ENCODE measurements at places on chromosomes 1 and 21.

DNA sequence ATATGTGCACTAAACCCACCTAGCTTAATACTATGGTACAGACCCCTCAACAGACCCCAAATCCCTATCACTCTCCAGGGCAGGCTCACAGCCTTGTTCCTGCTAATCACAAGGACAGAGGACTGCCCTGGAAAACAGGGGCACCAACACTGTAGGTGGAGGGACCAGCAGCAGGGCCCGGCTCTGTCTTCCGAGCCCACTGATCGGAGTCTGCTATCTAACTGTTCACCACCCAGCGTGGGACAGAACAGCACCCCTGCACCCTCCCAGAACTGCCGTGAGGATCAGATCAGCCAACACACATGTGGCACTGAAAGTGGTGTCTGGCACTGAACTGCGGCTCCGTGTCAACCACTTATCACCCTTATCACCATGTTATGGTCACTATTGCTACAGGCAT is 6.2 kb downstream of the WDR4 start:
- no peak for DNase-seq

DNA sequence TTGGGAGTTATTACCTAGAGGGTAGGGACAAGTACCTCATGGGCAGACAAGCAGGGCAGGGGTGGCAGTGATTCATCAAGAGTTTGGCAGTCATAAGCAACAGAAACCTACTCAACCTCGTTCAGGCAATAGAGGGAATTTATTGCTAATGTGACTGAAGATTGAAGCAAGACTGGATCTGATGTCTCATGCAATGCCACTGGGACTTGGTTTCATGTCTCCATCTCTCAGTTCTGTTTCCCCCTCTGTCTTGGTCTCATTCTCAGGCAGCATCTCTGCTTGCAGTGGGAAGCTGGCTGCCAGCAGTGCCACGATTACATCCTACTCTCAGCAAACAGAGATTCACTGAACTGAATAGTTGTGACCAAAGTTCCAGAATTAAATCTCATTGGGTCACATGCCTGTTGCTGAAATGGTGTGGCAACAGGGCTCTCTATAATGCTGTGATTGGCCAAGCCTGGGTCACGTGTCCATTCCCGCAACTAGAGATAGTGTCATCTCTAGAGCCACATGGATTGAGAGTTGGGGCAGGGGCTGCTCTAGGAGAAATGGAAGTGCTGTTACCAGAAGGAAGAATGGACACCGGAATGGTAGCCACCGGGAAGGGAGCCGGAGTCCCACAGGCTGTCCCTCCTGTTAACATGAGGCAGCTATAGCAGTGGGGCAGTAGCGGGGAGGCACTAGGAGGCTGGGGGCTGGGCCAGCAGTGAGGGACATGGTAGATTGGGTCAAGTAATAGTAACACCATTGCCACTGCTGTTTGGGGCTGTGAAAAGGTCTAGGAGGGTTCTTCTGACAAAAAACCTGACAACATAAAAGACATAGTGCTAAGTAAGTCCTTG is 3.9 kb upstream of the CDC42 start:
- DNase-seq = no peak

GRCh38 chr1:90591970-90592356 is 125.1 kb downstream of the BARHL2 start:
- no peak for DNase-seq

- peak; percentile 60 for DNase-seq
Observed at GRCh38 chr21:43667191-43667904, 8.0 kb downstream of the RRP1B start.

DNA sequence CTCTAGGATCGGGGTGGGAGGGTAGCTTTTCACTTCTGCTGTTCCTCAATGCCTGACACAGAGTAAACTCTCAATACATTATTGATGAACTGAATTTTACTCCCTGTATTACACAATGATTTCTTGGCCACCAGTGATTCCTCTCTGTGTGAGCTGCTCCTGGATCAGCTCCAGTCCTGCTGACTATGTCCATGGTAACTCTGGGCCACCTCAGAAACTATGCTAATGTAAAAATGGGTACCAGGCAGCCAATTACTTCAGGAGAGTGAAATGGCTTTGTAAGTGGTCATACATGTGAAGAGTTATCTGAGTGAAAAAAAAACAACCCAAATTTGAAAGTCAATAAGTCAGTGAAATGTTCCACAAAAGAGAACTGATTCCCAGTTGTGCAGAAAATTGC is 311.0 kb downstream of the KCNH1 start:
- DNase-seq = no peak

- DNase-seq = no peak
Observed at GRCh38 chr1:90706437-90707362, 10.4 kb downstream of the BARHL2 start.

- DNase-seq = peak; percentile 87
Observed at GRCh38 chr1:11286735-11287410, 13.9 kb downstream of the UBIAD1 start.

DNA sequence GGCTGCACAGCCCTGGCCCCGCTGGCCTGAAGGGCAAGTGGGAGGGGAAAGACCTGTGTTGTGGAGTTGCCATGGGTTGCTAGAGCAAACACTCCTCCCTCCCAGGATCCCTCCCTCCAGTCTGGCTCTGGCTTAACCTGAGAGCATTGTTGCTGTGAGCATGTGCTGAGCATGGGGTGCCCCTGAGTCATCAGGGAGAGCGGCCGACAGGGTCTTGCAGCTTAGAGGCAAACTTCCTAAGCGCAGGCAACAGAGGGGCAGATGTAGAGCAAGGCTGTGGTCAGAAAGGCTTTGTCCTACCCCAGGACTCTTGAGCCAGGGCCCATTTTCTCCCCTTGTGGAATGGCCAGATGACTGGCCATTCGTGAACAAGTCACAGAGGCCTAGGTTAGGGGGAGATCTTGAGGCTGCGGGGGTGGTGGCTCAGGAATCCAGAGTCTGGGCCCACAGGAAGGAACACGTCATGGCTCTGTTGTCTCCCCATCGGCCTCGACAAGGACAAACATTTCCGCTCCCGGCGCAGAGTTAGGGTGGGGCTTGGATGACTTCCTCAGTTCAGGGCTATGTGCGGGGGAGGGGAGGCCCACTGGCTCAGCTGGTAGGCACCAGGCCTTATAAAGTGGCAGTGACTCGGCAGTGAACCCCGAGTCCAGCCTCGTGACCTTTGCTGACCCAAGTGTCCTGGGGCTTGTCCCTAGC is 362 bp upstream of the DYNLT4 start:
- DNase-seq = peak; percentile 98

GRCh38 chr1:29991815-29992214 is 731.6 kb downstream of the MATN1 start:
- DNase-seq = no peak

DNA sequence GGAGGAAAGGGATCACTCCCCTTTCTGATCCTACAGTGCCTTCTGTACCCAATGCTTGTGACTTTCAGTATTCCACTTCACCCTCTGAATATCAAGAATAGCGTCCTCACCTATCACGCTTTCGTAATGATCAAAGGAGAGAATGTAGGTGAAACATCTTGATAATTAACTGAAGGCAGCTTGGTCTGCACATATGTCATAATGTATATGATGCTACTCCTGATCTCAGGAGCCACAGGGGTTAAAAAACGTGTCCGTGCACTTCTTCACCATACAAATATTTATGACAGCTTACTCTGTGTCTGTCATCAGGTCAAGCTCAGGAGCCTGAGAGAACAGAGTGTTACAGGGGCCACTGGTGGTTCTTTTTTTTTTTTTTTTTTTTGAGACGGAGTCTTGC is 1.2 kb upstream of the PIK3C2B start:
- no peak for DNase-seq

GRCh38 chr1:69858534-69858933 is 290.8 kb downstream of the LRRC7 start:
- no peak for DNase-seq

DNA sequence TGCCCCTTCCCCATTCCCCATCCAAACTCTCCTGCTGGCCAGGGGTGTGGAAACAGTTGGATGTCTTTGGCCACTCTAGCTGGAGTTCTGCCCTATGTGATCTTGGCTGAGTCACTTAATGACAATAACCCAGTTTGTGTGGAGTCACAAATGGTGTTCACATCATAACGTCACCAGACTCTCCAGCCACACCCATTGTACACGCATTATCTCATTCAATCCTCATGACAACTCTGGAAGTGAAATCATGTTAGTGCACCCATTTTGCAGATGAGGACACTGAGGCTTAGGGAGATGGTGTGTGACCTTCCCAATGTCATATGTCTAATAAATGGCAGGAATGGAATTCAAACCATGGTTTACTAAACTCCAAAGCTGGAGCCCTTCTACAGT is 1.2 kb upstream of the CDA start:
- DNase-seq = no peak

DNA sequence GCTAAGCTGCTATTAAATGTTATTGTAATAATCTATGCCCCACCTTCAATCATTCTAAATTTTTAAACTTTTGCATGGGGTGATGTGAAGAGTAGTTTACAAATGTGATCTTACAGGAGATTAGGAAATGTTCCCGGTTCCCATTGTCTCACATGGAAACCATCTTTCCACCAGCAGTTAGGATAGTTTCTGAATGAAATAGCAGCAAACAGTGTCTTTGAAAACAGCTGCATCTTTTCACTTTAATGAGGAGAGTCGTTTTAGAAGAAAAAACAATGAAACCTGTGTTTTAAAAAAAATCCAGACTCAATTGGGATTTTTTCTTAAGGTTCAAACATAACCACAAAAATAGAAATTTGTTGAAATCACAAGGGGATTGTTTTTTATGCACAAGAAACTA is 134.2 kb downstream of the TLR5 start:
- no peak for DNase-seq

DNA sequence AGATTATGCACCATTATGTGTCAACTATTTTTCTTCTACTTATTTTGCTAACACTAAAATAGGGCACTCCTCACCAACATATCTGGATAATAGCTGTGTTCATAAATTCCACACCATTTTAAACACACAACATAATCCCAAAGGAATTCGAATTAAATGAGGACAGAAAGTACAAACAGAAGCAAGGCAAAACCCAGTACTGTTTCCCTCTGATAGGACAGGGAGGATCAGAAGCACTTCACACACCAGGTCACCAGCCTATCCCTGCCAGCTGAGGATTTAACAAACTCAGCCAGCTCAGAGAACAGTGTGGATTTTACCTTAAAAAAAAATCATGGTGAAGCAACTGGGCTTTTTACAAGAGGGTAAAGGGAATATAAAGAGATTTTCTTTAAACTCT is 20.0 kb downstream of the CRYZ start:
- DNase-seq = no peak

DNA sequence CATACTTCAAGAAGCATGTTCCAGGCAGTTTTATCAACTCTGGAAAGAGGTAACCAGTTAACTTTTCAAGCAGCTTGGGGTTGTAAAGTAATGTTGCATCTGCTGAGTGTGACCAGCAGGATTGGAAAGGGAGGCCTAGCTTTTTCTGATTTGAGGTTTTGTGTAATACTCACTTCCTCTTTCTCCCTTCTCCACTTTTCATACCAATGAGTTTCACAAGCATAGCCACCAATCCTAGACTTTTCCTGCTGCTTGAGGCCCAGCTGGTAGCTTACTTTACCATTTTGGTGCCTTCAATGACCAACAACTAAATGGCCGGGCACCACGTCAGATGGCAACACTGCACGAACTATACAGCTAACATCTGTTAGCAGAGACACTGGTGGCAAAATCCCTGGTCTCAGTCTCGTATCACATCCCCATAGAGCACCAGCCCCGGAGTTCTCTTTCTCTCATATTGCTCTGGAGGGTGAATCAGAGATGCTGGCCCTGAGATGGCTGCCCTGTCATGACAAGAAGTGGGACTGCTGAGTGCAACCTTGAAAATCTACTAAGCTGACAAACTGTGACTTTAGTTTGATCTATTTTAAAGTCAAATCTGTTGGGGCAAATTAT is 14.8 kb upstream of the GPR88 start:
- DNase-seq = no peak

GRCh38 chr1:157240495-157241184 is 102.4 kb upstream of the ETV3 start:
- no peak for DNase-seq

DNA sequence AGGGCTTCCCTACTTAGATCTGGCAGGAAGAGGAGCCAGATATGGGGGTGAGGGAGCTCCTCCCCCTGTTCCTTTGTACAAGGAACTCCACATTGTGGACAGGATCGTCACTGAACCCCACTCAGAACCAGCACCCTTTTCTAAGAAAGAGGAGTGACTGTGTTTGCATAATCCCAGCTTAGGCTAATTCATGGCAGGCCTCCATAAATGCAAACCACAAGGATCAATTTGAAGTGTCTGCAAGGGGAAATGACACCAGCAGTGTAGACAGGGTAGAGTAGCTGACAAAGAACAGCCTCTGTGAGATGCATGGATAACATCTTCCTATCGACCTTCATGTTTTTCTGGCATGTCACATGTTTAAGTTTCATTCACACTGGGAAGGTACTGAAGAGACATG is 11.7 kb downstream of the MX1 start:
- no peak for DNase-seq

DNA sequence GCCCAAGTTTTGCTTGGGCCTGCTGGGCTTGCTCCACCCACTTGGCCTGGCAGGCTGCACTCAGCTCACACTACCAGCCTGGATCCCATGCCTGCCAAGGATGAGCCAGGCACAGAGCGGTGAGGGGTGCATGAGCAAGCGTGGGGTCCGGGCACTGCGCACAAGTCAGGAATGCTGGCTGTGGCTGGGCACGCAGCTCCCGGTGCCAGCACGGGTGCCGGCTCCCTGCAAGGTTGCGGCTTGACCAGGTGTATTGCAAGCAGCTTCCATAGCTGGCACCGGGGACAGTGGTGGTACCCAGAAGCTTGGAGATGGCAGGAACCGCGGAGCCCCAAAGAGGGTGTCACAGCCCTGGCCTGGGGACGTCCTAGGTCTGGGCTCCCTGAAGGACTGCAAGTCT is 224.4 kb upstream of the NRIP1 start:
- DNase-seq = no peak

DNA sequence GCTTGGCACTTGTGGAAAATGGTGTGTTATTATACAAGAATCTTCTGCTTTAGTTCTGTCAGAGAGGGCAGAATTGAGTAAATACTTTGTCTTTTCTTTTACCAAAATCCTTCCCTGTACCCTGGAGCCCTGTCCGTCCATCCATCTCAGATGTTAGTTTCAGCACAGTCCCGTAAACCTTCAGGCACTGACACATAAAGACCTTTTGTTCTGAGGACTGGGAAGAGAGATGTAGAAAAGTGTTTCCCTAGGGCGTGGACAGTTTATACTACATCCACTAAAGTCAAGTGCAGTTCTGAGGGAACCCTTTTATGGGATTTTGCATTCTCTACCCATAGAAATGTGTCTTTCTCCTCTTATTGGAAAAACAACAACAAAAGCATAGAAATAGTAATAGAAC is 162.4 kb downstream of the PDE4B start:
- no peak for DNase-seq

- DNase-seq = no peak
Observed at GRCh38 chr1:200154069-200154767, 126.7 kb downstream of the NR5A2 start.

GRCh38 chr1:167499664-167500101 is 18.6 kb downstream of the CD247 start:
- DNase-seq = no peak

- DNase-seq = peak; percentile 37
Observed at GRCh38 chr1:215568299-215568692, 1.2 kb downstream of the KCTD3 start.

GRCh38 chr1:205453466-205453865 is 2.4 kb downstream of the BLACAT1 start:
- no peak for DNase-seq
